HCT116 (cell line): ENCODE measurements at places on chromosomes 2 and 18.

DNA sequence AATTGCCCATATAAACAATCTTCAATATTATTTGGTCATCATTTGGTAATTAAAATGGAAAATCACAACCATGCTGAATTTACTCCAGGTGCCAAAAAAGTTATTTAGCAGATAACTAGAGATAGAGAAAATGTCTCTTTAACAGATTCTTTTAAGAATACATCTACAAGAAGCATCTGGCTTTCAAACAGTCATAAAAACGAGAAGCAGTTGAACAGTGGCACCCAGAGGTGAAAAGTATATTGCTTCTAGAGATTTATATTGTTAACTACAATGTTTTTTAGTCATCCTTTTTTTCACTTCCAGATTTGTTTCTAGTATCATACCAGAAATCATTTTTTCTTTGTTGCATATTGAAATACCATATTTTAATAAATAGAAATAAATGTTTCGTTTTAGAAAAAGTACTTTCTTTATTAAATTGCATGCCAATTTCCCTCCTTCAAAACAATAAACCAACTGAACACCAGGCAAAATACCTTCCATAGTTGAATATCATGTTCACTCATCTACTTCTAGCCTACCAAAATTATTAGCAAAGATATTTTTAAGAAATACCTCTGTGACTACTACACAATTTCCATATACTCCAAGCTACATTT, 65.4 kb upstream of the HNRNPA3 start:
- H3K36me3 ChIP-seq = no peaks in the 10 kb centered on the region
- DNase-seq = no peak
- H3K27ac ChIP-seq = no peak overlapping the region
- H3K4me1 ChIP-seq = no peaks in the 10 kb centered on the region

- H3K36me3 ChIP-seq = no peaks in the 10 kb centered on the region
- DNase-seq = no peak
- H3K4me1 ChIP-seq = peaks cover 20% of the 10 kb centered on the region
- peak overlapping the region; percentile 81; the same call in 1 of the 2 replicates for H3K27ac ChIP-seq
Observed at GRCh38 chr2:48313036-48313877, 216.7 kb upstream of the STON1 start.

DNA sequence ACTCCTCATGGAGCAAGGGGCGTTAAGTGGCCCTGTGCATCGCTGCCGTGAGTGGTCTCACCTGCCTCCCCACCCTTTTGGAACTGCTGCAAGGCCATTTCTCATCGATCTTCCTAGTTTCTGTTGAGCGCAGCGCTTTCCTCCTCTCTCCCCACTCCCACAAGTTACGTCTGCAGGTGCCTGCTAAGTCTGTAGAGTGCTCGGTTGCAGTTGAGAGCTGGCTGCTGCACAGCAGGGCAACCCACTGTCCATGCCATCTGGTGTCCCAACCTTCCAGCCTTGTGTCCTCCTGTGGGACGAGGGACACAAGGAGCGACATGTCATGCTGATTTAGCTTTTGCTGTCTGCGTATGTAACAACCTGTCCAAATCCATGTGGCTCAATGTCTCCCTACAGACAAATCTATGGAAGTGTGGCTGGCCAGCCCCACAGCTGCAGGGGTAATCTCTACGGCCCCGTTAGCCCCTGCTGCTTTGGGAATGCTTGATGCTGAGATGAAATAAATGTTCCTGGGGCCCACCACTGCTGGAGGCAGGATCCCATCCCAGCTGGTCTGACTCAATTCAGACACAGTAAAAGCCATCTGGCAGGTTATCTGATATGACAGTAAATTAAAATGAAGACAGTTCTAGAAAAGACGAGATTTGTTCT, 68.1 kb upstream of the TCF7L1 start:
- H3K27me3 ChIP-seq = no peaks in the 10 kb centered on the region
- H3K36me3 ChIP-seq = no peaks in the 10 kb centered on the region
- no peak overlapping the region for H3K4me3 ChIP-seq

GRCh38 chr2:119259296-119259860, 35.7 kb downstream of the STEAP3 start:
- no peaks in the 10 kb centered on the region for H3K27me3 ChIP-seq
- H3K36me3 ChIP-seq = peaks cover 15% of the 10 kb centered on the region; the same call in 1 of the 2 replicates
- no peak overlapping the region for H3K4me3 ChIP-seq
- H3K4me1 ChIP-seq = peaks cover 52% of the 10 kb centered on the region

- no peak overlapping the region for H3K4me3 ChIP-seq
- no peaks in the 10 kb centered on the region for H3K36me3 ChIP-seq
Observed at GRCh38 chr2:146540271-146540932, 1304.4 kb upstream of the ACVR2A start.

- H3K4me1 ChIP-seq = no peaks in the 10 kb centered on the region
- DNase-seq = no peak
- no peaks in the 10 kb centered on the region for H3K27me3 ChIP-seq
- H3K36me3 ChIP-seq = no peaks in the 10 kb centered on the region
- H3K4me3 ChIP-seq = no peak overlapping the region
Observed at GRCh38 chr18:27856820-27857219, 320.1 kb downstream of the CDH2 start.

DNA sequence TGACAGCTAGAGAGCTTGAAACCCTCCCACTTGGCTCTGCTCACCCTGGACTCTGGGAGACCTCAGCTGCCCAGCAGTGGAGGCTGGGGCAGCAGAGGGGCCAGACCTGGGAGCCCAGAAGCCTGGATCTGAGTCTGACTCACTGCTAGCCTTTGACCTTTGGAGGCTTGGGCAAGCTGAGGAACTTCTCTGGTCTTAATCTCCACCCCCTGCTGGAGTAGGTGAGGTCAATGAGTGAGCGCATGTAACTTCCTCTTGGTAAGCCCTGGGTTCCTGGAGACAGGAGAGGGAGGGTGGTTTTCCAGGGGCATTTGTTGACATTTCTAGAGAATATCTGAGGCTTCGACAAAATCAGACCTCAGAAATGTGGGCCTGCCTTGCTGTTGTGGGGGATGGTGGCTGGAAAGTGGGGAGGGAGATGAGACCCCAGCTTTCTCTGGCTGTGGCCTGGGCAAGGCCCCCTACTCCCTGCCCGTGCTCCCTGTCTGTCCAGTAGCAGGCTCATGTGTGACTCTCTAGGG, 73.0 kb upstream of the YWHAQ start:
- DNase-seq = peak; percentile 37
- no peak overlapping the region for H3K4me3 ChIP-seq
- H3K36me3 ChIP-seq = no peaks in the 10 kb centered on the region
- H3K27me3 ChIP-seq = no peaks in the 10 kb centered on the region
- no peak overlapping the region; the same call in 1 of the 2 replicates for H3K27ac ChIP-seq

GRCh38 chr2:110842048-110842447, 109.7 kb downstream of the ACOXL start:
- no peaks in the 10 kb centered on the region for H3K36me3 ChIP-seq
- H3K27ac ChIP-seq = no peak overlapping the region
- DNase-seq = no peak
- no peaks in the 10 kb centered on the region for H3K27me3 ChIP-seq
- no peak overlapping the region for H3K4me3 ChIP-seq
- H3K4me1 ChIP-seq = peaks cover 2% of the 10 kb centered on the region; the same call in 1 of the 2 replicates
